ENCODE measurements at places on chromosomes 3 and 15.

DNA sequence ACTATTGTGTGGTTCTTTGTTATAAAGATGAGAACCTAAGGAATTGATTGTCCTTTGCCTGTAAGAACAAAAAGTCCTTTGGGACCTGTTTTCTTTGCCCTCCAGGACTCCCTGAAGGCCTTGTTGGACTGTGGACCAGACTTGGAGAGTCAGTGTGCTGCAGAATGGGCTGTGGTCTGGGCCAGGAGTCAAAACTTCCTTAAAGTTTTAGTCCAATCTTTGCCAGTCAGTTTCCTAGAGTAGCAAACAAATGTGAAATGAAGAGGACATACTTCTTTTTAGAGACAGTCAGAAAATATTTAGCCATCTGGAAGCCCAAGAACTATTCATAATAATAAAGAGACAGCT is 45.4 kb downstream of the PDE8A start:
- DNase-seq = no peak

DNA sequence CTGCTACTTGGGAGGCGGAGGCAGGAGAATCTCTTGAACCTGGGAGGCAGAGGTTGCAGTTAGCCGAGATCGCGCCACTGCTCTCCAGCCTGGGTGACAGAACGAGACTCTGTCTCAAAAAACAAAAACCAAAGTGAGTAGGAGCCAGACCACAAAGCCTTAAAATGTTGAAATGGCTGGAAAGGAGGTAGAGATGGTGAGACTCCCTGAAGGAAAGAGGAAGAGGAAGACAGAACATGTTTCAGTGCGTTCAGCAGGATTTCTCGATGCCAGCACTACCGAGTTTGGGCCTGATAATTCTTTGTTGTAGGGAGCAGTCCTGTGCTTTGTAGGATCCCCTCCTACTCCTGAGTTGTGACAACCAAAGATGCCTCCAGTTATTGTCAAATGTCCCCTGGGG is 189.9 kb downstream of the AKAP13 start:
- no peak for DNase-seq

DNA sequence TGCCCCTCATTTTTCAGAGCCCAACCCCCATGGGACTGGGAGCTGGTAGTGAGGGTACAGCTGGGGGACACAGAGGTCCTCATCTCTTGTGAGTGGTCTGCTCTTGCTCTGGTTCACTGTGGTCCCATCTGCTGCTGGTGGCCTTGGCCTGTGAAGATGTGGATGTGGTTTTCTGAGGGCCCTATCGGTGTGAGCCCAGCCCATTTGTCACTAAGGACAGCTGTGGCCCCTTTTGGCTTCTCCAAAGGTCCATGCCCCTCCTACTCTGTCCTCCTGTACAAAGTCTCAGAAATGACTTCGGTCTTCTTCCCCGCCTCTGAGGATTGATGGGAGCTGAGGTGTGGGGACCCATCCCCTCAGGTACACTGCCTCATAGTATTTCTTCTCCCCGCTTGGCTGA is 21.0 kb downstream of the LIPC start:
- DNase-seq = no peak

GRCh38 chr15:42804739-42805138 is 67.8 kb upstream of the CDAN1 start:
- no peak for DNase-seq

- DNase-seq = no peak
Measured at GRCh38 chr15:47364230-47365141, 352.8 kb upstream of the SEMA6D start.

- no peak for DNase-seq
Measured at GRCh38 chr3:126284258-126284904, 72.8 kb downstream of the KLF15 start.

DNA sequence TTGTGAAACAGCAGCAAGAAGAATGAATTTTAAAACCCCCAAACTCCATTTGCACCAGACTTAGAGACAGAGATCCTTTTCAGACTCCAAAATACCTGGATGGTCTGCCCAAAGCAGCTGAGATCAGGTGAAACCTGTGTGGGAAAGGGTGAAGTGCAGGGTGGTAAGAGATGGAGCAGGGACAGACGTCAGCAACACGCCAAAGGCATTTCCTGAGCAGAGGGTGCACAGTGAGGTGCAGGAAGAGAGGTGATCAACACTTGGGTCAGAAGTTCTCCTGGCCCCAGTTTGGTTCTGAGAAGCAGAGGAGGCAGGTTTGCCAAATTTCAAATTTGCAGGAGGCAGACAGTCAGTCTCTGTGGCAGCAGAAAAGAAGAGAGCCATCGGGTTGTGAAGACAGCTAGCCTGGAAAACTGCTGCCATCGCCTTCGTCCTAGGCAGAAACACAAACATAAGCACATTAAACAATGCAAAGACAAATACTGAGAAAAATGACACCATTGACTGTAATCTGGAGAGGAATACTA is 9.8 kb downstream of the CCR4 start:
- DNase-seq = peak; percentile 49

GRCh38 chr15:64521201-64521600 is 60.8 kb downstream of the ZNF609 start:
- DNase-seq = no peak

DNA sequence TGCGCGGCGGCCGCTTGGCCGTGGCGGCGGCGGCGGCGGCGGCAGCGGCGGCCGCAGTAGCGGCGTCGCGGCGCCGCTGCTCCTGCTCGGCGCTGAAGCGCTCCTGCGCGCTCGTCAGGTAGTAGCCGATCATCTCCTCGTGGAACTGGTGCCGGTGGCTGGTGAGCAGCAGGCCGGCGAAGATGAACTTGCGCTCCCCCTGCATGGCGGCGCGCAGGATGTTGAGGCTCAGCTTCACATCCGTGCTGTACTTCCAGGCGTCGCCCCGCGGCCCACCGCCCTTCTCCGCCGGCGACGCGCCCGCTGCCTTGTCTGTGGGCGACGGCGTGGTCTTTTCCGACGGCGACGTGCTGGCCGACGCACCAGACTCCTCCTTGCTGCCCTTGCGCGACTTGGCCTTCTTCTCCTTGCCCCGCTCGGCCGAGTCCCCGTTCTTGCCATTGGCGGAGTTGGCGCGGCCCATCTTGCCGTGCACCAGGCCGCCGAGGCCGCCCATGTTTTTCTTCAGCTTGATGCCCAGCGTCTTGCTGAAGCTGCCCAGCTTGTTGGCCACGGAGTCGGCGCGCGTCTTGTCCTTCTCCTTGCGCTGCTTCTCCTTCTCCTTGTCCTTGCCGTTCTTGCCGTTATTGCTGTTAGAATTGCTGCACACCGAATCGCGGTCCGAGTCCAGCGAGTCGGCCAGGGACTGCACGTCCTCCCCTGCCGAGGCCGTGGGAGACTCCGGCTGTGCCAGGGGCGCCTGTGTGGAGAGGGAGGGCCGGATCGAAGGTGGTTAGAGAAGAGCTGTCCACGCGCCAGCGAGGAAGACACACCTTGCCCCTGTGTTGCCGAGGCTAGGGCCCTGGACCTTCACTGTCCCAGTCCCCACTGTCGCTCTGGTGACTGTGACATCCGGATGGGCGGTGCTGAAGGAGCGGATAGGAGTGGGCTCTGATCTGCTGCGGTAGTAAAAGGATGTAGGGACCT is 157.6 kb downstream of the KLF13 start:
- DNase-seq = peak; percentile 67

- DNase-seq = no peak
Measured at GRCh38 chr3:144142151-144142840, 170.7 kb downstream of the DIPK2A start.

DNA sequence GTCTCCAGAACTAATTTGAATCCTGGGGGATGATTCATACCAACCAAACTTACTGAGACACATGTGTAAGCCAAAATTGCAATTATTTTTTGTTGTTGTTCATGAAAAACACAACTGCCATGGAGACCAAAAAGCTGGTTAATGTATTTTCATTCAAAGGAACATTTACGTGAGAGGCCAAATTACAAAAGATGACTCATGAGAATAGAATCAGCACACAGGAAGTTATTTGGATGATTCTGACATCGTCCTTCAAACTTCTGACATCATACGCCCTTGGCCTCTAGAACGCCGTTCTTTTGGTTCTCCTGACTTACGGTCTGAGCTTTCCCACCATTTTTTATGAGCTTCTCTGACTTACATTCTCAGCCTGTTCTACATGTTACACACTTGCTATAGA is 3.0 kb upstream of the ZNF280D start:
- DNase-seq = no peak

GRCh38 chr3:65402597-65402996 is 636.1 kb downstream of the MAGI1 start:
- no peak for DNase-seq

DNA sequence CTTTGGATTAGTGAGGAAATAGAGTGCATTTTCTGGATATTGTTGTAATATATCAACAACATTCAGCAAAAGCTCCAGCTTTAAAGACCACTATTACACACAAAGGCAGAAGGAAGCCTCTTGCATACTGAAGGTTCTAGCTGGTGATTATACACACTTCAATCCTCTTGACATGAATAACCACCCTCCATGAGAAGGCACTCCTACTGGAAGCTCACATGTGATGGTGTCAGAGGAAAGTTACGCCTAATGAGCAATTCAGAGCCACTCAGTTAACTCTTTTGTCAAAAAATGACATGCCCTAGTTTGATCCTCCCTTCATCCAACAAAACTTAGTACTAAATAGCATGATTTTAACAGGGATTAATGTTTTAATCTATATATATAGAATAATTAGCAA is 124.6 kb upstream of the LYSMD4 start:
- DNase-seq = no peak

GRCh38 chr15:53565721-53566120 is 193.7 kb downstream of the WDR72 start:
- DNase-seq = no peak

- no peak for DNase-seq
Measured at GRCh38 chr15:67678993-67679392, 136.5 kb downstream of the MAP2K5 start.

DNA sequence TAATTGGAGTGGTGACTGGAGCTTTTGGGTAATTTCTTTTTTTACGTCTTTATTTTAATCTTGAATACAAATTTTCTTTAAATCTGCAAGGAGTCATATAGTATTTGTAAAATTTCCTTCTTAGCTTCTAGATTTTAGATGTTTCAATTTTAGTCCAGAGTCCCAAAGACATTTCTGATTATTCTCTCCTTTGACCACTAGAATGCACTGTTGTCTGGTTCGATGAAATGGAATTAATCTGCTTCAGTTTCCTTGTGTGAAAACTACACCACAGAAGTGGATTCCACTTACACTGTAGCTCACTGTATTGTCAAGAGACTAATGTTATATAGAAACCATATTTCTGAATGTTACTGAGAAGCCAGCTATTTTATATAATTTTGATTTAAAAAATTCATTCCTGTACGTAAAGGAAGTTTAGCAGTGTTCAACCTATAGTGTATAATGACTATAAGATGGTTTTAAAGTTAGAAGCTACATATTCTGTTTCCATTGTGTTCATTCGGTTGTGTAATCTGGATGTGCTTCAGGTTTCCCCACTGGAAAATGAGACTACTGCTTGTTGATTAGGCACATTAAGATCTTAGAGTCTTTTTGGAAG is 6.1 kb downstream of the GRAMD1C start:
- DNase-seq = no peak

DNA sequence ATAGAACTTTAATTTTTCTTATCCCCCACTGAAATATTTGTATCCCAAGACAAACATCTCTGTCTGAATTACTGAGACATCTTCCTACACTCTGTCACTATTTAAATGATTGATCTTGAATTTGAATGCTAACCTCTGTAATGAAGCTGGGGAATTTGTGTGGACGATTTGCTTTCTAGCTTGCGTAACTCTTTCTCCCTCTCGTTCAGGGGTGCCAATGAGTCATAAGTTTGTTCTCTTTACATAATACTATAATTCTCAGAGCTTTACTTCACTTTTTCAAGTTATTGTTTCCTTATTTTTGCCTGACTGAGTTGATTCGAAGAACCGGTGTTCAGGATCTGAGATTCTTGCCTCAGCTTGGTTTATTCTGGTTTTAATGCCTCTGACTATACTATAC is 783.3 kb upstream of the CADM2 start:
- no peak for DNase-seq

GRCh38 chr3:197297002-197297401 is 1.4 kb downstream of the DLG1 start:
- peak; percentile 20 for DNase-seq

DNA sequence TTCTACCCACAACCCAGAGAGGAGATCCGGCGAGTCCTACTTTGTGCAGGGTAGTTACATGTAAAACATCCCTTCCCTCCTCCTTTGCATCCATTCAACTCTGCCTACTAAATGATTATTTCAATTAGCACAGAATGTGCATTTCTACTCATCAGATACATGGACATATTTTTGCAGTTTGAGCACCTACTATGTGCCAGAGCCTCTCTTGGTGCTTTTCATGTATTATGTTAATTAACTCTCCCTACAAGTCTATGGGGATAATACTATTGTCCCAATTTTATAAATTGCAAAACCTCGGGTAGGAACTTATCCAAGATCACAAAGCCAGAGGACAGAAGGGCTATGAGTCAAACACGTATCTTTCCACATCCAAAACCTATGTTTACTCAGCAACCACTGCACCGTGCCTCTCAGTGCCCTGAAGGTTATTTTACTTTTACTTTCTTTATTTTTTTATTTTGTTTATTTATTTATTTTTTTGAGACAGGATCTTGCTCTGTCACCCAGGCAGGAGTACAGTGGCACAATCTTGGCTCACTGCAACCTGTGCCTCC is 432.8 kb downstream of the MAGI1 start:
- DNase-seq = no peak

DNA sequence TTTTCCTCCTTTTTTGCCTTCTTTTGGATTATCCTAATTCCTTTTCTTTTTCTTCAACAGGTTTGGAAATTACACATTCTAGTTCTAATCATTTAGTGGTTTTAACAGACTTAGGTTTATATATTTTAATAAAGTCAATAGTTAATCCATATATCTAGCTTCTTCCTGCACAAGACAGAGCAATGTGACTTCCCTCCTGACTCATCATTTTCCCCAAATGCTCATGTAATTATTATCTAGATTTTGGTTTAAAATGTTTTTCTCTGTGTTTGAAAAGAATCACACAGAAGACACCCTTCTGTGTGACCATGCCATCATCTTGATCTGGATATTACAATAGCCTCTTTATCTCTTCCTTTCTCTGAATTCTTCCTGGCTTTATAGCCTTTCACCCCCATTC is 28.6 kb upstream of the SSR3 start:
- DNase-seq = no peak

DNA sequence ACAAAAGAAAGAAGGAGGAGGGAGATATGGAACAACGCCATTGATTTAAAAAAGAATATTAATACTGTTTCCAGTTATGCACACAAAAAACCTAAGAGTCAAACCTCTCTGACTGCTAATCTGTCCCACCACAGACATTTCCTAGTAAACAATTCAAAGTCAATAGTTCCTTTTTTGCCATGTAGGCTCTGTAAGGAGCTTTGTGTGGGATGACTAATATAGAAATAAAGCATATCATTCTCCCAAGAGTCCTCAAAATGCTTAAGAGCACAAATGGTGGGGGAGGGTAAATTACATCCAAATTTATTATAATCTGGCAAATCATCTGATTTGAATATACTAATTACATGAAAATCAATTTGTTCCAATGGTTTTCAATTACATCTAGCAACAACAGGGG is 155.9 kb upstream of the CNTN4 start:
- DNase-seq = no peak

- no peak for DNase-seq
Measured at GRCh38 chr15:66707310-66708082, 5.5 kb downstream of the SMAD6 start.

Measured in activated CD4-positive, alpha-beta T cell treated with anti-CD3 and anti-CD28 coated beads for 36 hours (primary cell).